ENCODE measurements at places on chromosomes 13 and 19.

DNA sequence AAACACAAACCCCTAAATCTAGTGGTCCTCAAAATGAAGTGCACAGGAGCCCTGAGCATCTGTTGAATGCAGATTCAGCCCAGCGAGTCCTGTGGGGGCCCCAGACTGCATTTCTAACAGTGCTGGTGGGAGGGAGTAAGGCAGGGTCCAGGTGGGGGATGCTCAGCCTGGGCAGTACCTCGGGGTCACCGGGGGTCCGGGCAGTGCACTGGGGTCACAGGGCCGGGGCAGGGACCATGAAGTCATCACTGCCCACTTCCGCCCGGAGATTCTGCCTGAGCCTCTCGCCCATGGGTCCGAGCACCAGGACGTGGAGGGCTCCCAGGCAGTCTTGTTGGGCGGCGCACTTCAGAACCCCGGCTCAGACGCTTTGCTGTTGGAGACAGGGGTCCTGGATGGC is 838 bp upstream of the ATP4B start:
- DNase-seq, result no peak

GRCh38 chr13:48559638-48560320 is 26.9 kb upstream of the RCBTB2 start:
- no peak for DNase-seq

DNA sequence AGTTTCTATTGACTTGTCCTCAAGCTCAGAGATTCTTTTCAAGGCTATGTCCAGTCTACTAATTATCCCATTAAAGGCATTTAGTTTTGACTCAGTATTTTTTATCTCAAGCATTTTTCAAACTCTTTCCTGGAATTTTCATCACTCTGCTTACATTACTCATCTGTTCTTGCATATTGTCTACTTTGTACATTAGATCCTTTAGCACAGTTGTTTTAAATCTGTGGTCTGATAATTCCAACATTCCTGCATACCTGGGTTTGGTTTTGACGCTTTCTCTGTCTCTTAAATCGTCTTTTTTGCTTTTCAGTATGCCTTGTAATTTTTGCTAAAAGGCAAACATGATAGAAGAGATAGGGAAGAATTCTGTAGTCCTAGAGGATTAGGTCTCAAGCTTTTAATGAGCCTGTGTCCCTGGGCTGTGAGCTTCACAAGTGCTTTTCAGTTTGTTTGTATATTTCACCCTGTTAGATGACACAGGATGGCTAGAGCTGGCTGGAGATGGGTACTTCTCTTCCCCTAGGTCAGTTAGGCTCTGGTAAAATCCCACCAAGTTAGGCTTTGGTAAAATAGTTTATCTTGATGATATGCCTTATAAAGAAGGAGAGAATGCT is 46.1 kb upstream of the GPC6 start:
- no peak for DNase-seq

DNA sequence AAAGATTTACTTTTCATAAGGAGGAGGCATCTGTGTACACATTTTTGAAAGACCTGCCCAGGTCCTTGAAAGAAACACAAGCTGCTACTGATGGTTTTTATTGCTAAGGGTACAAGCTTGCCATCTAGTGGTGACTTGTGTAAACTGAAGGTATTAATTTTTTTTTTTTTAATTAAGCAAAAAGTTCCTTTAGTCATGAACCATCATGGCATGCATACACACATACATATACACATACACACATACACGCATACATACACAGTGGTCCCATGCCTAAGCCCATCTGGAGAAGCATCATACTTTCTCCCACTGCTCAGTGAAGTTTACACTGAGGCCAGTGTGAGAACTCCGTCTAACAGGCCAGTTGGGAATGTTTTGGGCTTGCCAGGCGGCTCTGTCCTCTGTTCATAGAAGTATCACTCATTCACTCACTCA is 312.5 kb downstream of the DCLK1 start:
- peak; percentile 9 for DNase-seq

GRCh38 chr13:27401210-27401609 is 23.2 kb upstream of the GTF3A start:
- DNase-seq, result no peak

GRCh38 chr19:29188289-29189032 is 24.5 kb downstream of the UQCRFS1 start:
- DNase-seq, result no peak

- DNase-seq, result peak; percentile 23
Measured at GRCh38 chr13:44903574-44903985, 85.7 kb downstream of the NUFIP1 start.

DNA sequence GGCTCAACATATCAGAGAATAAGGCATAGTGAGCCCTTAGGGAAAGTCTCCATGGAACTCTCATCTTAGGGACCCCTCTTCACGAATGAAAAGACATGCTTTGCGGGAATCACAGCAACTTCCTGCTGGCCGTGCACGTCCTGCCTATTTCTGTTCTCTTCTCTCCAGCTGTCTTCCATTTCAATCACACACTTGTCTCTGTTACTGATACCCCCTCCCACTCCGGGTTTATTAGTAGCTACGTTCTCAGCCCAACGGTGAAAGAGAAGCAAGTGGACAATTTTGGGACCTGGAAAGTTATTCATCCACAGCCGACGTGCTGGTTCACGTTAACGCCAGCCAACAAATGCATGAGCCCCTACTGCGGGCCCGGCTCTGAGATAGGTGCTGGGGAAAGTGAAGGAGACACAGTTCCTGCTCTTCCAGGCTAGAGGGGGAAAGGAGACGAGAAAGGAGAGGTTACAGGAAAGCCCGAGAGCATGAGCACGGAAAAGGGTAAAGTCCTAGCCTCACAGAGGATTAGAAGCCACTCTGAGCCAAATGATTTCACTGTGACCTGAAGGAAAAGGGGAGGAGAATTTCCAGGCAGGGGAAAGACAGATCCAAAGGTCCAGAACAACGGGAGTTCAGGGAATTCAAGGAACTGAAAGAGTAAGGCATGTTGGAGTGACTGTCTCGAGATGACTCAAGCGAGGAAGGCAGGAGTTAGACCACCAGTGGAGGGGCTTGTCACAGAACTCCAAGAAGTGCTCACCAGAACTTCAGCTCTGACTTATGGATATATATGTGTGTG is 81.8 kb upstream of the CLDN10 start:
- DNase-seq, result no peak

GRCh38 chr13:100789481-100789880 is 114.9 kb upstream of the TMTC4 start:
- DNase-seq, result no peak

DNA sequence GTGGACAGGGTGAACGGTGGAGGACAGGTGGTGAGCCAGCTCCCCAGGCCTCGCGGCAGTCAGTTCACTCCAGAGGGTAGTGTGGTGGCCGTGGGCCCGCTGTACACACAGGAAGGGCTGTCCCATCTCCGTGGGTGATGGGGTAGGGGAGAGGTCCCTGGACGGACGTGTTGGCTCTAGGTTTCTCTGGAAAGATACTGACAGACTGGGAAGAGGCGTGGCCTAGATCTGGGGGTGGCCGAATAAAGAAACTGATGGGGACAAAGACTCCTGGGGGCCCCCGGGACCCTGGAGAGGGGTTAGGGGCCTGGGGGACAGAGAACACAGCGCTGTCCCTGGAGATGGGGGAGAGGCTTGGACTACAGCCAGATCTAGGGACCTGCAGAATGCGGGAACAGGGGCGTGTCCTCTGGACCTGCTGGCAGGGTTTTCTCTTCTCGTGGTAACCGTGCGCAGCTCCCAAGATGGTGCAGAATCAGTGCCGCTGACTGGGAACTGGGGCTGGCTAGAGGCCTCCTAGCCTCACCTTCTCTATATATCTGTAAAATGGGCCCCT is 4.0 kb upstream of the PRAM1 start:
- DNase-seq, result no peak

DNA sequence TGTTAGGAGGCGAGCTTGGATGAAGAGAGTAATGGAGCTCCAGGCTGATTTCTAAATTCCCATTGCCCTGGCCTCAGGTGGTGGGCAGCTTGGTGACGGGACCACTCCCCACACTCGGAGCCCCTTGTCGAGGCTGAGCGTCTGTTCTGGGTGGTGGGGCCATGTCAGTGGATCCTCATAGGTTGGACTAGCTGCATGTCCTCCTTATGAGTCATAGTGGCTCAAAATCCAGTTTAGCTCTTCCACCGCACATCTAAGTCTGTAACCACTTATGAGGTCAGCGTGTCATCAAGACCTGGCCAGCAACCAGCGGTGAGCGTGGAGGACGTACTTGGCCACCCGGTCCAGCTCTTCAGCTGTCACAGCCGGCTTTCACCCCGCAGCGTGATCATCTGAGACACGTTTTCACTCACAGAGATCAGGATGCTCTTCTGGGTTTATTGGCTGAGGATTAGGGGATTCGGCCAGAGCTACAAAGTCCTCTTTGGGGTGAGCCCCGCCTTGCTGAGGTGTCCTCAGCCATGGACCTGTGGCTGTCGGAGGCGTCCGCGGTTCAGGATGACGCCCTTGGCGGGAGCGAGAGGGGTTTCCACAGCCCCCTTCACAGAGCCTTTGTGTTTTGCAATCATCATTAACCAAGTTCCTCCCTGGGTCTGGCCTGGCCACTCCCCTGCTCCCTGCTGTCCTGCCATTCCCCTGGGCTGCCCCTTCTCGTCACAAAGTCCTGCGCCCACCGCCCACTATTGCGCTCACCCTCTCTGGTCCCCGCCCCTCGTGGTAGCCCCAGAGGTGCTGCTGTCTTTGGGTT is 41.9 kb downstream of the ADPRHL1 start:
- DNase-seq, result no peak
